Stimulated activated CD4-positive, alpha-beta T cell treated with anti-CD3 and anti-CD28 coated beads, Interleukin-15, amount 100 ng/mL, for 24 hours (primary cell): ENCODE measurements at places on chromosomes 1 and 21.
A peak's percentile ranks its signal among the peaks of the same experiment; 100 is the strongest.

DNA sequence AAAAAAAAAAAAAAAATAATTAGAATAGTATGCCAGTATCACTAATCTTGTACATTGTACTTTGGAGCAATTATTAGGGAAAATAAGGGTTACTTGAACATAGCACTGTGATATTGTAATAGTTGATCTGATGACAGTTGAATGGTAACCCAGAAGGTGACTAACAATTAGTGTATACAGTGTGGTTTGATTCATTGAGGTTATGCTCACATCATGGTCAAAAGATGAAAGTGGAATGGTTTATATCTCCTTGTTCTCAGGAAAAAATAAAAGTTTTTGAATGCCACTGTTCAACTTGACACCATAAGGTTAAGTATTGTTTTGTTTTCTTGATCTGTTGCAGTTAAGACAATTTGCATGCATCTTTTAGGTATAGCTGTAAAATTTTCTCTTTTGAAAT, 87.0 kb downstream of the GPR52 start:
- no peak for DNase-seq

- no peak for DNase-seq
These were observed 40.7 kb downstream of the PLEKHA6 start for GRCh38 chr1:204319027-204319426.

- no peak for DNase-seq
These were observed 2.7 kb downstream of the DHRS3 start for GRCh38 chr1:12615159-12615864.

DNA sequence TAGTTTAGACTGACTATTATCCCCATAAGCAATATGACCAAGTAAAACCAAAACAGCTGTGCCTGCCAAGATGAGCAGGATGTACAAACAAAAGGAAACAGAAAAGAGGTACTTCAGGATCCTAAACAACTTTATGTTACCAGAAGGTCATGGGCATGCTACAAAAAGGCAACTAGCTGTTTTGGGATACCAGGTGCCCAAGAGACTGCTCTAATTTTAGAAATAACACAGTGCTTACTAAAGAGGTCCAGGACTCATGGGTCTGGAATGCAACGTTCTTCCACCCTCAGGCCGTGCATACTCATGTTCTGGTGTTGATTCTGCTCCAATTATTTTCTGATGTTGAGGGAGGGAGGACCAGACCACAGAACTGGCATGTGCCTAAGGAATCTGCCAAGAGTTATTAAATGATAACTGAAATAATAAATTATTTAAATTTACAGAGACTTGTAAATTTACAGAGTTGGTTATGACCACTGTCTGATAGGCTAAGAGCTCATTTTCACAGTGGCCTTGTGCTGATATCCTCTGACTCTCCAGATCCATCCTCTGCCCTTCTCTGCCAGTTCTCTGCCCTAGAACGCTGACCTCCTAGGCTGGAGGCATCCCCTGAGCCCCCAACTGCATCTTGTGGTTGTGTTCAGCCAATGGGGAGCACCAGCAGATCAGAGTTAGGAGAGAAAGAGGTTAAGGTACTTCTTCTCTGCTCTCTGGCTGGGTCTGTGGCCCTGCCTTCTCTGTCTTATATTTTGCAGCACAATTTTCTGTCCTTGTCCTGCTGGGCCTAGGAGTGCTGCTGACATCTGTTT, 37.7 kb upstream of the BCL10 start:
- no peak for DNase-seq

DNA sequence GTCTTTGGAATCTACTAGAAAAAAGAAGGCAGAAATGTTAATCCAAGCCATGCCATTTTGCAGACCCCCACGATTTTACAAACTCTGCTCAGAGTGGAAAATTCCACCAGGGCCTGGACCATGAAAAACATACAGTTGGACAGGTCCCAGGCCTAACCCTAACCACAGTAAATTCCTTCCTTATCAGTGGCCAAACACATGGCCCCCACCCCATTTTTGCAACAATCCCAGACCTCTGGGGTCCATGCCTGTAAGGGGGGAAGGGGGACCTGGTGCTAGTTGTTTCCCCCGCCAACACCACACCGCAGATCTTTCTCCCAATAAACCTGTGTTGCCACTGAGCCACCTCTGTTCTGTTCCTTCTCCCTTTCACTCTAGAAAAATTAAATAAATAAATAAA, 1352.7 kb downstream of the AMY1C start:
- DNase-seq: no peak

GRCh38 chr1:212514056-212514614, 81.4 kb downstream of the NENF start:
- peak; percentile 26 for DNase-seq

DNA sequence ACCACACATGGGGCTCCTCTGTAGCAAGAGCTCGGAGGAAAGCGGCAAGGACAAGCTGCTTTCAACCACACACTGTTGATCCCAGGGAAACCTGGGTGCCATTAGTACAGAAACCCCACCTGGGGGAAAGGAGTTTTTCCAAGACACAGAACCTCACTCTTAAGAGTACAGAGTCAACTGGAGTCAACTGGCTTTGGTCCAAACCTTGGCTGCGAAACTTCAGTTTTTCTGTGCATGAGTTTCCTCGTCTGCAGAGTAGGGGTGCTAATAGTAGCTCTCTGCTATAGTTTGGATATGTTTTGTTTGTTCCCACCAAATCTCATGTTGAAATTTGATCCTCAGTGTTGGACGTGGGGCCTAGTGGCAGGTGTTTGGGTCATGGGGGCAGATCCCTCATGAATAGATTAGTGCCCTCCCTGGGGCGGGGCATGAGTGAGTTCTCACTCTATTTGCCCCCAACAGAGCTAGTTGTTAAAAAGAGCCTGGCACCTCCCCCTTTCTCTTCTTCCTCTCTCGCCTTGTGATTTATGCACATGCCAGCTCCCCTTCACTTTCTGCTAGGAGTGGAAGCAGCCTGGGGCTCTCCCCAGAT, 161.1 kb downstream of the PIGK start:
- DNase-seq: no peak

GRCh38 chr1:28680151-28680550, 11.6 kb downstream of the GMEB1 start:
- DNase-seq: no peak

- DNase-seq: no peak
These were observed 36.1 kb downstream of the DNTTIP2 start for GRCh38 chr1:93842750-93843500.

- no peak for DNase-seq
These were observed 24.8 kb upstream of the ACBD6 start for GRCh38 chr1:180527101-180527669.

- DNase-seq: peak; percentile 49
These were observed 48.8 kb upstream of the RAP1A start for GRCh38 chr1:111570781-111571181.

- no peak for DNase-seq
These were observed 83.0 kb downstream of the NTPCR start for GRCh38 chr1:233033361-233033760.

DNA sequence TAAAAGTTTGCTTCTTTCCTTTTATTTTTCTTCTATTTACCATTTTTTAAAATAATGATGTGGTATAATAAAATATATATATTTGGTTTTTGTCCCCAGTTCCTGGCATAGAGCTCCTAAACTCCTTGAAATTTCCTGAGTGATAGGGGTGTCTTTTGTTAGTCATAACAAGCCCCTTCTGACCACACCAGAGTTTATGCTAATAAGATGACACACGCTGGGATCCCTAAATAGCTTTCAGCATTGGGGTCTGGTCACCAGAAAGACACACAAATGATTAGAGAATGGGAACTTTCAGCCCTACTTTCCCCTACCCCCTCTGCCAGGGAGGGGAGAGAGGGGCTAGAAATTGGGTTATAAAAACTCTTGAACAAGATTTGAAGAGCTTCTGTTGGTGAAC, 56.2 kb downstream of the COL24A1 start:
- no peak for DNase-seq

- DNase-seq: no peak
These were observed 440.9 kb downstream of the PRDM2 start for GRCh38 chr1:14140831-14141401.

GRCh38 chr1:1318777-1319645, 5.4 kb downstream of the INTS11 start:
- no peak for DNase-seq

DNA sequence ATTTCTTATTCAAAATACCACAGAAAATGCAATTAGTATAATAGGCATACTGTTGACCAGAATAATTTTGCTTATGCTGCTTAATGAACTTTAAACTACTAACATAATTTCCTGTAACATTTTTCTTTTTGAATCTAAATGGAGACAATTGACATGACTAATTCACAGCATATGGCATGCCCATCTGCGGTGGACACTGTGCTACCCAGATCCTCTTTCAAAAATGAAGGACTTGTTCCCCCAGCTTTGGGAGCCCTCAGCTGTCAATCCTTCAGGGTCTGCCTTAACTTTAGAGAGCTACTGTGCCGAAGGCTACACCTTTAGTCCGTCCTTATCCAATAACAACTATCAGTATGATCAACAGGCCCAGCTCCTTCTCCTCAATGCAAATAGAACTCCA, 789.0 kb downstream of the PLA2G4A start:
- no peak for DNase-seq

DNA sequence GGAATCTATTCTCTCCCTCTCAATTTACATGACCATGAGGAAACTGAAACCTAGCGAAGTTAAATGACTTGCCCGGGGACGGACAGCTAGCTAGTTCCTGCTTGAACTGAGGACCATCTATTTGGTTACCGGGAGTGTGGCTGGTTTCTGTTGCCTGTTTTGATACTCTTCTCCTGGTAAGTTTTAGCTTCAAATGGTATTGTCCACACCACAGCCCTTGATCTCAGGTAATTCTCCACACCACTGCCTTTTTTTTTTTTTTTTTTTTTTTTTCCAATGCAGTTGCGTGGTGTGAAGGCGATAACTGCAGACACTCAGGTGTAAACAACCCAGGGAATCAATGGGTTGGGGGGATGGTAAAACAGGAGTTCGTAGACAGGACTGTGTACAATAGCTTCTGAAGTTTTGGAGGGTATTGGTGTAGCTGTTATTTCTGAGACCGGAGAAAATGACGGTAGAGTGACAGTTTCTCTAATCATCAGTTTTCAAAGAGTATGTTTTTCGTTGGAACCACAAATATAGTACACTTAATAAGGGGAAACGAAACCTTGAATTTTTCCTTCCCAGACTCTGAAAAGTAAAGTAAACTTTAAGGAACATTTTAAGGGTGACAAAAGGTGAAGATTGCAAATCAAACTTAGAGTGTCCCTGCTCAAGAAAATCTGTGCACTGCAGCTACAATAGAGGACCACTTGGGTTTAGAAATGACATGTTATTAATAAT, 125.3 kb upstream of the CACYBP start:
- no peak for DNase-seq

DNA sequence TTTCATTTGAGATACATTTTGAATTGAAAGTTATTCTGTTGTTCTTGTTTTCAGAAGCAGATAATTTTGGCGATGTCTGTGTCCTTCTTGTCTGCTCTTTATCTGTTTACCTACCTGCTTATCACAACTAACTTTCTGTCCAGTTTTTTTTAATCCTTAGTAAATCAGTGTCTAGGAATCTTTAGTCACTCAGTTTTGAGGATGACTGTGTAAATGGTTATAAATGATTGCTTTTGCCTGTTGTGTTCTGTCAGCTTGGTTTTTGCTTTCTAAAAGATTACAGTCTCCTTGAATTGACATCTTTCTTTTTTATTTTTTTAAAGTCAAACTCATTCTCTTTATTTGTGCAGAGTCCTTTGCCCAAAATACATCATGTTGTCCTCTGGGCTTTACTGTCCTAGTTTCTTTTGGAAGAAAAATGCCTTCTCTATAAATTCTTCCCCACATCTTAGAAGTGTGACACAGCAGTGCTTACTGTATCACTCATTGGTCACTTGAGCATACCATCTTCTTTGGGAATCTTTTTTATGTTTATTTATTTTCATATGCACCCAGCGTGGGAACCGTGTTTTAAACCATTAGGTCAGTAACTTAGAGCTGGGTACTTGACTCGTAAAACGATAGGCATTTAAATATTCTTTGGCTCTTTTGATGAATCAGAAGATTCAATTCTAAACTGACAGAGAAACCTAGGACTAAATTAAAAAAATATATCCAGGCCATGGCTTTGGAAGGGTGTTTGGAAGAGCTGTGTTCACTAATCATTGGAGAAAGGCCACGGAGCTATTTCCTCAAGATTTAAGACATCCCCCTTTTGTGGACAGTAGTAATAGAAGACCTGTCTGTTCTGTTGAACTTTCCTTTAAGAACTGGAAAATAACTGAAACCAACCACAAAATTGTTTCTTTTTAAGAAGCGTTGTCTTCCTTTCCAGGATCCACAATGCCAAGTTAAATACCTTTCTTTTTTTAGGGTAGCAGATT, 20.9 kb downstream of the LAMC1 start:
- DNase-seq: no peak

GRCh38 chr1:93979718-93980319, 70.6 kb upstream of the GCLM start:
- no peak for DNase-seq

GRCh38 chr1:1281533-1282321, 1.5 kb downstream of the SCNN1D start:
- DNase-seq: peak; percentile 46

DNA sequence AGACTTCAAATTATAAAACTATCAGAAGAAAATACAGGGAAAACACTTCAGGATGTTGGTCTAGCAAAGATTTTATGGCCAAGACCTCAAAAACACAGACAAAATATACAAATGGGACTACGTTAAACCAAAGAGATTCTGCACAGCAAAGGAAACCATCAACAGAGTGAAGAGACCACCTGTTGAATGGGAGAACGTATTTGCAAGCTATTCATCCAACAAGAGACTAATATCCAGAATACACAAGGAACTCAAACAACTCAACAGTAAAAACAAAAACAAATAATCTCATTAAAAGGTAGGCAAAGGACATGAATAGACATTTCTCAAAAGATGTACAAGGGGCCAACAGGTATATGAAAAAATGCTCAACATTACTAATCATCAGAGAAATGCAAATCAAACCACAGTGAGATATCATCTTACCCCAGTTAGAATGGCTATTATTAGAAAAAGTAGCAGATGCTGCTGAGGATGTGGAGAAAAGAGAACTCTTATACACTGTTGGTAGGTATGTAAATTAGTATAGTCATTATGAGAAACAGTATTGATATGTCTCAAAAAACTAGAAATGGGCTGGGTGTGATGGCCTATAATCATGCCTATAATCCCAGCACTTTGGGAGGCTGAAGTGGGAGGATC, 112.6 kb downstream of the LRIG2 start:
- no peak for DNase-seq

- peak; percentile 79 for DNase-seq
These were observed 604.7 kb downstream of the PTPRC start for GRCh38 chr1:199243423-199244061.

DNA sequence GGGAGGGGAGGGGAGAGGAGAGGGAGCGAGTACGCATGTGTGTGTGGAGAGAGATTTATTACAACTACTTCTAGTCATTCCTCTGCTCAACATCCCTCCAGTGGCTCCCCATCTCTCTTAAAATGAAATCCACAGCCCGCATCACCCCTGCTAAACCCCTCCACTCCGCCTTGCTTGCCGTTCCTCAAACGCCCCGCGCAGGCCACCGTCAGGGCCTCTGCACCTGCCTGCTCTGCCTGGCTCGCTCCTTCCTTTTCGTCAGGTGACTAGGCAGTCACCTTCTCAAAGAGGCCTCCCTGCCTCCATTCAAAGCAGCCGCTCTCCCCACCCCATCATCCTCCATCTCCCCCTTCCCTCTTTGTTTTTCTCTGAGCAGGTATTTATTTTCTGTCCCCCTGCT, 29.9 kb downstream of the LRRC38 start:
- no peak for DNase-seq
